ENCODE measurements at places on chromosomes 13 and 19. TPM values are rescaled to one million over a fixed set of nuclear protein-coding genes. Genes with fewer than 3 reads are reported as not detected.

GRCh38 chr13:93522501-93522900 lies 295.9 kb downstream of the GPC6 start:
- ATAC-seq, result no peak

DNA sequence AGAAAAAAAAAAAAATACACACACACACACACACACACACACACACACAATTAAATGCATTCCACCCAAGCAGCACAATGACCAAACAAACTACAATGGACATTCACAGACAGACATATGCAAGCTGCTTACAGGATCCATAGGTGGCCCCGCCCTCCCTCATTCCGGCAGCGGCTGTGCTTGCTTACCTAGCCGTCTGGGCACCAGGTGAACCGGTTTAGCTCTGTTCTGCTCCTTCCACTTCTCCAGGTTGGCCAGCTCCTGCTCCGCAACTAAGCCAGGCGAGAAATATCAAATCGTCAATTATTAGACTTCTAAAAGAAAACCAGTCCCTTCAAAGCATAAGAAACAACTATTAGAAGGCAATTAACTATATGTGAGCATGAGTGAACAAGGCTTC lies 23.1 kb downstream of the EPSTI1 start:
- no peak for ATAC-seq

GRCh38 chr19:45771311-45771933 lies 2.4 kb upstream of the SIX5 start:
- no peak for ATAC-seq

DNA sequence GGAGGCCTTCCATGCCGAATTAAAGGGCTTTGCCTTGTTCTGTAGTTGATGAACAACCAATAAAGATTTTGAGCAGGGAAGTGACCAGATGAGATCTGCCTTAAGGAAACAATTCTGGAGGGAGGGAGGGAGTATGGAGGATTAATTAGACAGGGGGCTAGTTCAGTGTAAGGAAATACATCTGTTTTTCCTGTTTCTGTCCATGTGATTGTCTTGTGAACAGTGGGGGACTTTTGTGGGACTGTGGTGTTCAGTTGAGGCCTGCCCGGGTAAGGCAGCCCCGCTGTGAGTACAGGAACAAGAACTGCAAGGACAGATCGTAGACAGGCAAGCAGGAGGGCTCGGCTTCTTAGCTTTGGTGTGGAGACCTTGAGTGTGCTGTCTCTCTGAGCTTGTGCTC lies 59.0 kb downstream of the DGKH start:
- no peak for ATAC-seq

DNA sequence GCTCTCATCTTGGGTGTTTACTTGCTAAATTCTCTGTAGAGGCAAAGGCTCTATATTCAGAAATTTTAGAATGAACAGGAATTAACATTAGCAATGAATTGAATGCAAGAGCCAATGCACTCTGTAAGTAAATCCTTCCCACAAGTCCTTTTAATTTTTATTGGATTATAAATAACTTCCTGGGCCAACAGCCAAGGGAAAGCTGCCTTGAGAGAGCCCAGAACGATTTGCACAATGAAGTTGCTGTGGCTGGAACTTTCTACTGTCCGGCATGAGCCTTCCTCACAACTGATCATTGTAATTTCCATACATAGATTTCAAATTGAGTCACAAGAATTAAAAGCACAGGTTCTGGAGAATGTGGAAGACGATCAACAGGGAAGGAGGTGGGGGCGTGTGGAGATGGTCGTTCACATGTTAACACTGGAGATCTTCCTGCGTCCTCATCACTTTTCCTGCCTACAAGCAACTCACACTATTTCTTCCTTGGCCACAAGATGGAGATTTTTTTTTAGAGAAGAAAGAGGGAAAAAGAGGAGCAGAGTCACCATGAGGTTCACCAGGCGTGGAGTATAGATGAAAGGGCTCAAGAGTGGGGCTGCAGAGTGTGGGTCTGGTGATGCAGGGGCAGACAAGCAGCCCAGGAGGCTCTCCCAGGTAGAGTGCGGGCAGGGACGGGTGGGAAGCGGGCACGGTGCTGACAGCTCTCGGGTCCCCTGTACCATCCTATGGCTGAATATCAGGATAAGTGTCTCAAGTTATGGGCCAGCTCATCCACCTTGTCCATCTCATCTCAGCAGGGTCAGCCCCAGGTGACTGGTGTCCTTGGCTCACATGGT lies 110.7 kb downstream of the SOX1 start:
- no peak for ATAC-seq

DNA sequence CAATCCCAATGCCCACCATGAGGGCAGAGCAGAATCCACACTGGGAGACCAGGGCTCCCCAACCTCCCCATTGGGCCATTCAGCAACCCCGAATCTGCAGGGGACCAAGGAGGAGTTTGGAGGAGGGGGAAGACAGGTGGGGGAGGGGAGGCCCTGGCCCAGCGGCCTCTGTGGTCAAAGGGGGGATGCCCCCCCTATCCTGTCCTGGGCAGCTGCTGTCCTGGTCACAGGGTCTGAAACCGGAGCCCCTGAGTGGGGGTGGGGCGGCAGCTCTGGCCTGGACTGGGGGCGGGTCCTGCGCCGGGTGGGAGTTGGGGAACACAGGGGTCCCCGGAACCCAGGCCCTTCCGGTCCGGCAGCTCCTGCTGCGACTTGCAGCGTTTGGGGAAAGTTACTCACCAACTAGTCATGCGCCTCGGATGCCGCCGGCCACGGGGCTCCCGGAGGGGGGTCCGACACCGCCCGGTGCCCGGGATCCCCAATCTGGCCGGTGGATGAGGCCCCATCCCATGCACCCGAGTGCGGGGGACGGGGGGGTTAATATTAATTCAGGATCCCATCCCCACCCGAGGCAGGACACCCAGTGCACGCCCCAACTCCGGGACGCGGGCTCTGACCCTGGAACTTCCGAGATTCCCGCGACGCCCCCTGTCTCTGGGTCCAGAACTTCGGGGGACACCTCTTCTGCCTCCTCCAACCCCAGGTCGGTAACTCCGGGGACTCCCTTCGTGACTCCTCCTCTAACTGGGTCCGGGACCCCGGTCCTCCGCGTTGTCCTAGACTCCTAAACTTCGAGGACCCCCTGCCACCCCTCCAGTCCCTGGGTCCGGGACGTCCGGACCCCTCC lies 872 bp downstream of the HOMER3 start:
- peak; percentile 32 for ATAC-seq

GRCh38 chr13:49319551-49319950 lies 71.8 kb downstream of the CDADC1 start:
- peak; percentile 21 for ATAC-seq

- no peak for ATAC-seq
Measured at GRCh38 chr19:32427536-32427935, 22.0 kb downstream of the DPY19L3 start.

DNA sequence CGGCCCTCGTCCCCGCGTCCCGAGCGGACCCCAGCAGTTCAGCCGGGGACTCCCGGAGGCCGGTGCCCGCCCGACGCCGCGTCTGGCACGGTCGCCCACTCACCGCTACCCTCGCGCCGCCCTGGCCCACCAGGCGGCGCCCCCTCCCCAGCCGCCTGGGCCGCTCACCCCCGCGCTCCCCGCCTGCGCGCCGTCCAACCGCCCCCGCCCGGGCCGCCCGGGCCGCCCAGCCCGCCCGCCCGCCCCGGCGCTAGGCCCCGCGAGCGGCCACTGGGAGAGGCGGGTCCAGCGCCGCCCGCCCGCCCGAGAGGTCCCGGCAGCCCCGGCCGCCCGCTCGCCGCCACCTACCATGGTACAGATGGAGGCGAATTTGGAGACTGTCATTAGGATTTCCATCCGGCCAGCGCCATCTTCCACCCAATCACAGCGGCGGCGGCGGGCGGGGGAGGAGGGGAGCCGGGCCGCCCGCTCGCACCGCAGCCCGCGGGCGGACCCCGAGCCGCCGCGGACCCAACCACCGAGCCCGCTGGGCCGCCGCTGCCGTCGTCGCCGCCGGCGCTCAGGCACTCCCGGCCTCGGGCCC lies at the start of gene USP12:
USP12 (minus strand) TSS at position 568 of the 583 bp plus-strand sequence; CDS start at position 396, 172 bp downstream.
- ATAC-seq, result peak; percentile 42

DNA sequence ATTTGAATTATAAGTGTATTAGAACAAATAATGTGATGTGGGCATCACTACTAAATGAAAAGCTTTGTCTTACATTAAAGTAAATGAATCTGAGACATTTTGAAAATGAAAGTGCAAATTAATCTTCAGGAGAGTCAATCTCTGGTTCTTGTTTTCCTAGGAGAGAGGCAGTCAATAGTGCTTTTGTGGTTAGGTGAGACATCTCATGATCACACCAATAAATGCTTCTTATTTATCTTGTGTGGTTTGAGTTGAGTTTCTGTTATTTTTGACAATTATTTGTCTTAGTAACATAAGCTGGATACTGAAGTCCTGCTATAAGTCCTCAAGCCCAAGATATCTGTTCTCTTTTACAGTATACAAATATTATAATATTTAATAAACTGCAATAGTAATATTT lies 1378.0 kb upstream of the PCDH9 start:
- ATAC-seq, result no peak

The DUS3L gene
- total RNA-seq, result 17.0 TPM

GRCh38 chr13:95498886-95499285 lies 53.6 kb upstream of the CLDN10 start:
- no peak for ATAC-seq

DNA sequence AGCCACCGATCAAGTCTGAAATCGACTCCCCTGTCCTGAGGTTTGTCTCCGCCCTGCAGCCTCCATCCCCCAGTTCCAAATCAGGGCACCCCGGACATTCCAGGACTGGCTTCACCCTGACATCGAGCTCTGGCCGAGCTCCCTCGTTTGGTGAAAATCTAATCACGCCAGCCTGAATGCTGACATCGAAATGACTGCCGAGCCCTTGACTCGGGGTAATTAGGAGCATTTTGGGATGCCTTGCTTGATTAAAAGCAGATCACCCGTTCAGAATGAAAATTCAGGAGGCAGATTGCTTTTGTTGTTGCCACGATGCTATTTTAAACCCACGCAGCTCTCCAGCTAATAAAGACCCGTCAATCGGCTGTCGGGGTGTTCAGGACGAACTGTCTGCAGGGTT lies 34.3 kb downstream of the ZNRF4 start:
- ATAC-seq, result no peak

All from gastroesophageal sphincter (tissue), 4 donors.